ENCODE measurements at places on chromosomes 7 and 10.

DNA sequence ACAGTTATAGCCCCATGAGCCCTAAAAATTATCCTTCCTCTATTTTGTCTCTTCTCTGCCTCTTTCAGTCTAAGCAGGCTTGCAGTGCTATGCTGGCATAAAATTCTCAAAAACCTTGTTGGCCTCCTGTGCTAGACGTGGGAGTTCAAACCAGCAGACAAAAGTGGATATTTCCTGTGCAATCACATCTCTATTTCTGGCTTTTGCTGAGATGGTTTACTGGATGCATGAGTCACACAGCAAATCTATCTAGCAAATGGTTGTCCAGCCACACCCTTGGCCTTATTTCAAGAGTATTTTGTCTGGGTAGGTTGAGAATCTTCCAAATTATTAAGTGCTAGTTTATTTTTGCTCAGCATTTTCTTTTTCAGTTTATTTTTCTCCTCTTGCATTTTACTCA lies 370.8 kb downstream of the CDC14C start:
- peak; percentile 1 for DNase-seq

GRCh38 chr10:606762-607544 lies 82.5 kb downstream of the DIP2C start:
- no peak for DNase-seq

- DNase-seq: no peak
Observed at GRCh38 chr10:123327896-123328295, 173.7 kb downstream of the BUB3 start.

- peak; percentile 14 for DNase-seq
Observed at GRCh38 chr10:69045441-69046300, 42.2 kb upstream of the SRGN start.

DNA sequence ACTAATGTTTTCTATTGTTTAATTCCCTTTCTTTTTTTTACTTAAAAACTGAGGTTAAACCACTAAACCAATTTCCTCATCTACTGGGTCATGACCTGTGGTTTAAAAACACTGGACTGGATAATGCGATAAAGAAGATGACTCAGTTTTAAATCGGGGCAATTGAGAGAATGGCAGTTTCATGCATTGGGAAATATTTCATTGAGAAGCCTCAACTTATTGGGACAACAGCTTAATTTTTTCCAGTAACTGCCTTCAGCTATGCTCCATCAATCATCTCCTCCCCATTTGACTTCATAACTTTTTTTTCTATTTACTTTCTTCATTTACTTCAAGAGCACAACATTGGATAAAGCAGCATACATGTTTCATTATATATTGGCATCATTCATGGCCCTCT lies 61.8 kb upstream of the MET start:
- DNase-seq: peak; percentile 54

DNA sequence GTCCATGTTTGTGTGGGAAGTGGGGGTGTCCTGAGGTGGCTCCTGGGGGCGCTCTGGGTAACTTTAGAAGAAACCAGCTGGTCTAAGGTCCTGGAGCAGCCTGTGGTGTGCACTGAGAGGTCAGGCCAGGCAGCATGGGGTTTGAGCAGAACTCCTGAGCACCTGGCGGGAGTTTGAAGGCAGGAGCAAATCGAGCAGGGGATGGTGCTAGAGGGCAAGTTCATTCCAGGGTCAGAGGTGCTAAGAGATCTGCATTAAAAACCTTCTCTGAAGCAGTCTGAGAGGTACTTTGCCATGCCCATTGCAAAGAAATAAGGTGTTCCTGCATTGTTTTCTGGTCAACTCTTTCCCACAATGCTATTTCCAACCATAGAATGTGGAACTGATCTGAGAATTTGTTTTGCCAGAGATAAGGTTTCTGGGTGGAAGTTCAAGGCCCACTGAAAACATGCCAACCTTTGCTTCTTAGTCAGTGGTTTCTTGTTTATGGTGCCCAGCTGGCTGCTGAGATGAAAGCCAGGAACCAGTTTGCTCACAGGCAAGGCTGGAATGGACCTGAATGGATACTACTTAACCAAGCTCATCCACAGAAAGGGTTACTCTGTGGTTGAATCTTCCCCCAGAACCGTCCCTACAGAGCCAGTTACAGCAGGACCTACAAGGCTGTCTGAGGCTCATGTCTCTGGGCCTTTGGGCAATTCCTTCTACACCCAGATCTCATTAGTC lies 136.3 kb upstream of the TMEM72 start:
- no peak for DNase-seq

- DNase-seq: peak; percentile 40
Observed at GRCh38 chr7:7103343-7104313, 78.7 kb upstream of the C1GALT1 start.

DNA sequence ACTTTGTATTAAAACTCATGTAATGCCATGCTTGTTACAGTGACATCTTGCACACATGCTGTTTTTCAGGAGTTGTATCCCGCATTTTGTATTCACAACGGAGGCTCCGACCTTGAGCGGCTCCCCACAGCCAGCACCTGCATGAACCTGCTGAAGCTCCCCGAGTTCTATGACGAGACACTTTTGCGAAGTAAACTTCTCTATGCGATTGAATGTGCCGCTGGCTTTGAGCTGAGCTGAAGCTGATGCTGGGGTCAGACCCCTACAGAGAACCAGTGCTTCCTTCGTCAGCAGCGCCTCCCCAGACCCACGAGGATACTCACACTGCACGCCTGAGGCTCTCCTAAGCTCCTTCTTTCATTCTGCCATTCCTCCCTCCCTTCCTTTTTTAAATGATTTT lies 69.3 kb upstream of the DNAJB6 start:
- DNase-seq: no peak

DNA sequence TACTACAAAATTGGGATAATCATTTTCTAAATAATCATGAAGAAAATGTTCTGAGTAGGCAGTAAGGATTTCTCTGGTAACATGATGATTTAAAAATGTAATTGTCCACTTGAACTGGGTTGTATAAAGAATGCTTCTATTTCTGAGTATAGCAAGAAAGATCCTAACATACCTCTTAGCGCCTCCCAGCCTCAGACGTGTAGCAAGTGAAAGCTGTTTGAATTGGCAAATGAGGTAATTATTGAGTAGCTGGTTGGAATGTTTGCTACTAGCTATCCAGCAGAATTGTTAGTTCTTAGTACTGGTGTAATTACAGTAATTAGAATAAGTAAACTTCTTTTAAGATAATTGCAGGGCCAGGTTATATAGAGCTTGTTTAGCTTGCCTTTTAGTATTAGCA lies 47.9 kb downstream of the SEPTIN7 start:
- DNase-seq: no peak

GRCh38 chr7:4050126-4050660 lies 631.9 kb upstream of the FOXK1 start:
- DNase-seq: no peak

GRCh38 chr7:147276783-147277370 lies 1160.3 kb downstream of the CNTNAP2 start:
- no peak for DNase-seq

GRCh38 chr10:63388421-63389031 lies 77.3 kb downstream of the JMJD1C start:
- DNase-seq: no peak

GRCh38 chr10:79067241-79068202 lies 1.2 kb upstream of the ZMIZ1 start:
- peak; percentile 85 for DNase-seq

DNA sequence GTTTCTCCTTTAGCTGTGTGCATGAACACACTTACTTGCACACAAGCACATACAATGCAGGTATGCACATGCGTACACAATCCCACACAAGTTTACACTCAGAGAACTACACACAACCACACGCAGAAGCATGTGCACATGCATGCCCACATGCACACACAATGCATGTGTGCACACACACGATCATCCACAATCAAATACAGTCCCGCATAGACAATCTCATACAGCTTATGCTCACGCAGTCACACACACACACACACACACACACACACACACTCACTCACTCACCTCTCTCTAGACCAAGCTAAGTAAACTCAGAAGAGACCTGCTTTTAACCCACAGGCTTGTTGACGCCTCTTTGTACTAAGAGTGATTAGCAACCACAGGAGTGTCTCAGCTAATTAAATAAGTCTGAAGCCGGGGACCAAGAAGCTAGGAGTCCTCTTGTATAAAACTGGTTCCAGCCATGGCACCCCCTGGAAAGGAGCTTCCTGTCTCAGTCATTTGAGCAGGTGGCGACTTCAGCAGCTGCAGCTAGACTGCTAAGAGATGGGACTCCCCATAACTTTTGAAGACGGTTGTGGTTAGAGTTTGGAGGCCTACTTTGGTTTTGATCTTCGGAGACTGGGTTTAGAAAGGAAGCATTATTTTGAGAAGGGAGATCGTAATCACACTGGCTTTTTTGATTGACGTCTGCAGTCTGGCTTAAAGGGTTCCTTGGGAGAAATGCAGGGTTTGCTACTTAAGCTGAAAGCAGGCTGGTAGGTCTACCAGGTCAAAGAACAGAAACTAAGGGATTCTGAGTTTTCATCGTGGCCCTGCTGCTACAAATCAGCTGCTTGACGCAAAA lies 82.3 kb upstream of the ADRB1 start:
- DNase-seq: no peak

- no peak for DNase-seq
Observed at GRCh38 chr7:84939888-84940287, 247.0 kb downstream of the SEMA3D start.

GRCh38 chr7:66255534-66256100 lies 50.5 kb downstream of the TPST1 start:
- DNase-seq: no peak

- DNase-seq: no peak
Observed at GRCh38 chr10:123571978-123572377, 94.2 kb upstream of the GPR26 start.

GRCh38 chr7:1703441-1703840 lies 33.4 kb downstream of the ELFN1 start:
- DNase-seq: no peak

DNA sequence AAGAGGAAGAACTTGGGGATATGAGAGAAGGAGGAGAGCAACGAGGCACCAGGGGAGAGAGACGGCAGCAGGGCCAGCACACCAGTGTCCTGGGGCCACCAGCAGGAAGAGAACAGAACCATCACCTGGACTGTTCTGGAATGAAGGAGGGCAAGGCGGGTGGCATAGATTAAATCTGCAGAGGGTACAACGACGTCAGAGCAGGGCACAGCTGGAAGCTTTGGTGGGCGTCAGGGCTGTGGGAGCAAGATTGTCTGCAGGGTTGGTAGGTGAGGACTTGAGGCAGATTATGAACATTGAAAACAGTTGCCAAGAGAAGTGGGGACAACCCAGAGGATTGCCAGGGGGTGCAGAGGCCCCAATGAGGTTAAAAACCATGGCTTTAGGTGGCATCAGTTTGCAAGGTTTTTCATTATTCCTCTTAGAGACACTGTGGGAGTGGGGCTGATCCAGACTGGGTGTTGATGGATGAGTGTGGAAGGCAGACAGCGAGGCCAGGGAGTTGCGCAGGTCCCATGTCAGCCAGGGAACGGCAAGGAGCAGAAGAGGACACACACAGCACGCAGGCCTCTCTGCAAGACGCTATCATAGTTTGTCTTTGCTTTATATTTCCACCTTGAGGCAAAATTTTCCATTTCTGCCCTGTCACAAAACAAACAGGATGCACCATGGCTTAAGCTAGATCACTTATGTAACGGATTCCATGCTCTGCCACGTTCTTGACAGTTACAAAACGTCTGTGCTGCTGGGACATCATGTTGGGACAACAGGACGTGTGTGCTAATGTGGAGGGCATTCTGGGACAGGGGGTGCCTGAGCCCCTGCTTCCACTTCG lies 52.5 kb upstream of the LEP start:
- no peak for DNase-seq

GRCh38 chr10:15719049-15719898 lies 448 bp downstream of the ITGA8 start:
- DNase-seq: no peak

GRCh38 chr10:87093632-87094372 lies 841 bp downstream of the GLUD1 start:
- DNase-seq: peak; percentile 64

DNA sequence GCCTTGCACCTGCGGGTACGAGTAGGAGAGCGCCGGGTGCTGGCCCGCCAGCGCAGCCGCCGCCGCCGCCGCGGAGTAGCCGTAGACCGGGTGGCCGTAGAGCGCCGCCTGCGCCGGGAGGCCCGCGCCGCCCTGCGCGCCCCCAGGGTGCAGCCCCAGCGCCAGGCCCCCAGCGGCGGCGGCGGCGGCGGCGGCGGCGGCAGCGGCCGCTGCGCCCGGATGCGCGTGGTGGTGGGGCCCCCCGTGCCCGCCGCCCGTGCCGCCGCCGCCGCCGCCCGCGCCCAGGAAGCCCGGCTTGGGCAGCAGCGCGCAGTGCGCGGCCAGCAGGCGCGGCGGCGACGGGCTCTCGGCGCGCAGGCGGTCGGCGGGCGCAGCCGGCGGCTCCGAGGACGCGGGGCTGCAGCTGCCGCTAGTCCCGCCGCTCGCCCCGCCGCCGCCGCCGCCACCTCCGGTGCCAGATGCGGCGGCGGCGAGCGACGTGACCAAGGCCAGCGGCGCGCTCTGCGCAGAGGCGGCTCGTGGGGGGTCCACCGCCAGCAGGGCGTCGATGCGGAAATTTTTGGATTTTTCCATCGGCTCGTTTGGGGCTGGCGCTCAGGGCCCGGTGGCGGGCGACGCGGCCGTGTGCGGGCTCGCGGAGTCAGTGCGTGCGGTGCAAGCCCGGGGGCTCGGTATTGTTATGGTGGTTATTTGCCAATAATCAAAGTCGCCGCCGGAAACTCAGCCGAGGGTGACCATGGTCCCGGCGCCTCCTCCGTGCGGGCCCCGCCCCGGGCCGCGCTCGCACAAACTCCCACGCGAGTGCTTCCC lies 480 bp downstream of the MNX1 start:
- DNase-seq: no peak

- DNase-seq: no peak
Observed at GRCh38 chr7:134903073-134903790, 83.1 kb upstream of the AGBL3 start.

- DNase-seq: no peak
Observed at GRCh38 chr10:88062385-88062784, 199.0 kb downstream of the PTEN start.

DNA sequence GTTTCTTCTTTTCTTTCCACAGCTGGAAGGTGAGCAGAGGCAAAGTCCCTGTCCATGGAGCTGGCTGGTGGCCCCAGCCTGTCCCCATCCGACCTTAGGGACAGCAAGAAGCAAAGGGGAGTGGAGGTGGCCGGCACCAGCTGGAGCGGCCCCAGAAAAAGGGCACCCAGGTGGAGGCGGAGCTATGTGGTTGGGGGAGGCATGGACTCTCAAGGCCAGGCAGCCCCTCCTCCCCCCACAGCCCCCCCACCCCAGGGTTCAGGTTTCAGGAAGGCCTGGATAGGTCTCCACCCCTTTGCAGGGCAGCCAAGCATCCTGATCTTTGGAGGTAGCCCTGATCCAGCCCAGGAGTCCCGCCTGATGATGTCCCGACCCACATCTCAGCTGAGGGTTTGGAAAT lies at the start of gene SSC4D:
Gene SSC4D (minus strand): TSS at position 161 of the 400 bp plus-strand sequence. CDS start 5,258 bp downstream, outside the sequence.
- DNase-seq: no peak

DNA sequence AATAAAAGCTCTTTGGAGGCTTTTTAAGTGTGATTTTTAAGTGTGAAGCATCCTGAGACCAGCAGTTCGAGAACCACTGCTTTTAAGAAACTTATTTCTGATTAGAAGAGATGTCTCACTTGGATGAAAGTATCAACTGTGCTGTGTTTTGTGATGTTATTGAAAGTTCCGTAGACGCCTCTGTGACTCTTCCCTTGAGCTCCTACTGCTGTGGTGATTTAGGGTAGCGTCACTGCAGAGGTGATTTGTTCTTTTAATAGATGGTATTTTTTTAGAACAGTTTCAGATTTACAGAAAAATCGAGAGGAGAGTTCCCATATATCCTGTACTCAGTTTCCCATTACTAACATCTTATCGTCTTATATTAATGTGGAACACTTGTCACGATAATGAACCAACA lies 29.5 kb downstream of the FBH1 start:
- no peak for DNase-seq

GRCh38 chr7:15005672-15006071 lies 103.1 kb upstream of the DGKB start:
- DNase-seq: no peak

Data from Caki2 (cell line).